ENCODE measurements at places on chromosomes 6 and 20. TPM values are rescaled to one million over a fixed set of nuclear protein-coding genes. Genes with fewer than 3 reads are reported as not detected.

DNA sequence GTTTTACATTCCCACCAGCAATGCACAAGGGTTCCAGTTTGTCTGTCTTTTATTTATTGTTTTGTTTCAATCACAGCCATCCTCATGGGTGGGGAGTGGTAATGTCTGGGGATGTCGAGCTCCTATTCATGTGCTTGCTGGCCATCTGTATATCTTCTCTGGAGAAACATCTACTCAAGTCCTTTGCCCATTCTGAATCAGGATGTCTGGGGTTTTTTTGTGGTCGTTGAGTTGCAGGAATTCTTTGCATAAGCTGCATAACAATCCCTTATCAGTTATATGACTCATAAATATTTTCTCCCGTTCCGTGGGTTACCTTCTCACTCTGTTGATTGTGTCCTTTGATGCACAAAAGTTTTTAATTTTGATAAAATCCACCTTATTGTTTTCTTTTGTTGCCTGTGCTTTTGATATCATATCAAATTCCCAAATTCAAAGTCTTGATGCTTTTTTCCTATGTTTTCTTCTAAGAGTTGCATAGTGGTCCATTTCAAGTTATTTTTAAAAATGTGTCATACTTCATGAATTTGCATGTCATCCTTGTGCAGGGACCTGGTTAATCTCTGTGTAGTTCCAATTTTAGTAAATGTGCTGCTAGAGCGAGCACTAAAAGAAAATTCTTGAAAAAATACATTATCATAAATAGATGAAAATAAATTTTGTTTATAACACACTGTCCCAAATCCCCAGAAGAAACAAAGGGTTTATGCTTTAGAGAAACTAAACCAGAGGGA is 54.9 kb upstream of the PDE10A start:
- DNase-seq: peak; percentile 22

- DNase-seq: no peak
Measured at GRCh38 chr6:89675949-89676748, 37.6 kb upstream of the LYRM2 start.

DNA sequence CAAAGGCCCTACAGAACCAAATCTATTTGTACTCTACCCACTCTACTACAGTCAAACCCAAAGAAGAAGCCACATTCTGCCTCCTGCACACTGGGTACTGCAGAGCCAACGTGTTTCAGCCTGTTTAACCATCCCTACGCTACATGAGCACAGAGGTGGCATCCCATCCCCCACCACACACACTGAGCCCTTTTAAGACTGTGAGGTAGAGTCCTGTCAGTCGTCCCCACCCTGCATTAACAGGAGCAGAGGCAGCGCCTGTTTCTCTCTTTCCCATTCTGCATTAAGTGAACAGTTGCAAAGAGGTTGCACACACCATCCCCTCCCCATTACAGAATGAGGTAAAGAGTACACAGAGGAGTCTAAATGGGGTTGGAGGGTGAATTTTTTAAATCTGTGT is 5.2 kb upstream of the RSPH4A start:
- DNase-seq: no peak

GRCh38 chr6:112683926-112684325 is 336.8 kb downstream of the RFPL4B start:
- DNase-seq: peak; percentile 94

DNA sequence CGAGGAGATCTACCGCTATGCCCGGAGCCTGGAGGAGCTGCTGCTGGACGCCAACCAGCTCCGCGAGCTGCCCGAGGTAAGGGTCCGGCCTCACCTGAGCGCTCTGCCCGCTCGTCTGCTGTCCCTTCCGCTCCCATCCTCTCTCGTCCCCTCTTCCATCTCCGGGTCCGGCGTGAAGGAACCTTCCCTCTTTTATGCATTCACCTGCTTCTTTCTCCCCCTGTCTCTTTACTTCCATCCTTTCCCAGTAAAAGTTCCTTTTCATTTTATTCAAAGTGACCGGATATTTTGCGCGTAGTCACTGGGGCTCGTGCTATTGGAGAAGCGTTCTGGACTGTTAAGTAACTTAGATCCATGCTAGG is 516 bp downstream of the LRRC1 start:
- DNase-seq: no peak

- DNase-seq: no peak
Measured at GRCh38 chr20:8524101-8525016, 392.3 kb downstream of the PLCB1 start.

GRCh38 chr6:117481926-117482239 is 591 bp upstream of the DCBLD1 start:
- no peak for DNase-seq

GRCh38 chr20:56575157-56575556 is 42.1 kb downstream of the FAM209B start:
- DNase-seq: no peak

DNA sequence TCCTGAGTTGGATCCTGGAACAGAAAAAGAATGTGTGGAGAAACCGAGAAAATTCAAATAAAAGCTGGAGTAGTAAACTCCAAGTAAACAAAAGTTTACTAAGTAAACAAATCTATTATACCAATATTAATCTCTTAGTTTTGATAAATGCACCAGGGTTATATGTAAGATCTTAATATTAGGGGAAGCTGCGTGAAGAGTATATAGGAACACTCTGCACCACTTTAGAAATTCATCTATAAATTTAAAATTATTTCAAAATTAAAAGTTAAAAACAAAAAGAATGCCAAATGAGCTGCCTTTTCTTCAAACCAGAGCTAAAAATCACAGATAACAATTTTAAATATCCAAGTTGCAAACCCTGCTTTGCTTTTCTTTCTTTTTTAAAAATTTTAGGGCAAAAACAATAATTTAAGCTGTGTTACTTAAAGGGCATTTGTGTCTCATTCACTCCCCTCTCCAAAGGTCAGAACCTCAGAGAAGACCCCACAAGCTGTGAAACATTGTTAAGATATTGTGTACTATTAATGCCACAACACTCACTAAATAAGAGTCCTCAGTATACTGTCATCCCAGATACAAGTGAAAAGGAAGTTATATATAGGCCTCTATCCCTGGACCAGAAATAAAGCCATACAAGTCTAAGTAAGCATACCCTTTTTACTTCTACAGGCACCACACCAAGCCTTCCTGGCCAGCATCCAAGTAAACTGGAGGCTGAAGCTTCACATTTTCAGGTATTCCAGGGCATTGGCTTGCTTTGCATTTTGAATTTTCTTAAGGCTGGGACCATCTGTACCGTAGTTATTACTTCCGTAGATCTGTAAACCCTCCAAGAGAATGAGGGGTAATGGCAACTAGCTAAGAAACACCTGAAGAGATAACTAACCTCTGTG is 7.0 kb downstream of the DNAAF9 start:
- no peak for DNase-seq

DNA sequence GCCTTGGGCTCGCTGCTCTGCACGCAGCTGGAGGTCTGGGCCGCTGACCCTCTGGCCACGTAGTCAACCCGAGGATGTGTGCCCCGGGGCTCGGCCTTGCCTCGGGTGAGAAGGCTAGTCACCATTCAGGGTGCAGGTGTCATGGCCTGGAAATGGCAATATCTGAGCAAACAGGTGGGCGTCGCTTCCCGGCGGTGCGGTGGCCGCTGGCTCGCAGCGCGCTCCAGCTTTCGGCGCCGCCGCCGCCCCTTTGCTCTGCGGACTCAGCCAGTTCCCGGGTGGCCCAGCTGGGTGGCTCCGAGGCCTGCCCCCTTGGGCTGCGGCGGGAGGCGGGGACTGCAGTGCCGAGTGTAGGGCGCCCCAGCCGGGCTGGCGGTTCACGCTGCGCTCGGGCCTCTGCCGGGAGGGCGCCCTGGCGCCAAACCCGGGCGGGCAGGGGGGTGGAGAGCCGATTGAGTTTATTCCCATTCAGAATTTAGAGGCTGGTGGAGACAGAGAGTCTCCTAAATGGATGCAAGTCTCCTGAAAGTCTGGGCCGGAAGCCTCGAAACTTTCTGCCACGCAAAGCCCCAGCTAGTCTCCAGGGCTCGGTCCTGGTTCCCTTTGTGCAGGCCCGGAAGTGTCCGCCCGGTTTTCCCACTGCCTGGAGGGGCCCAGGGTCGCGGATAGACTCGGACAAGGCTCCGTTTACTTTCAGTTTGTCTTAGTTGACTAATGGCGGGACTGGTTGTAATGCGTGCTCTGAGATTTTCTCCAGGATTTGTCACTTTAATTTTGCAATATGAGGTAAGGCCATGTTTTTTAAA is 11.3 kb upstream of the TFAP2A start:
- no peak for DNase-seq

DNA sequence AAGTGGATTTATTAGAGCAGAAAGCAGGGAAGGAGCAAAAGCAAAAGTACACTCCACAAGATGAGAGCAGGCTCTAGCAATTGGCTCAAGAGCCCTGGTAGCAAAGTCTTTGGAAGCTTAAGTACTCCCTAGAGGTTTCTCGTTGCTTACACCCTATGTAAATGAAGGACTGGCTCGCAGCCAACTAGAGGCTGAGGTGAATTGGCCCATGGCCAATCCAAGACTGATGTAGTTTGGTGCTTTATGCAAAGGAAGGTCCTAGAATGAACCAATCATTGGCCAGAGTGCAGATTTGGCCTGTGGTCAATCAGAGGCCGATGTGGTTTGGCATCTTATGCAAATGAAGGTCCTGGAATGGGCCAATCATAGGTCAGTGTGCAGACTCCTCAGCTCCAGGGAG is 191.3 kb upstream of the ARID1B start:
- no peak for DNase-seq

DNA sequence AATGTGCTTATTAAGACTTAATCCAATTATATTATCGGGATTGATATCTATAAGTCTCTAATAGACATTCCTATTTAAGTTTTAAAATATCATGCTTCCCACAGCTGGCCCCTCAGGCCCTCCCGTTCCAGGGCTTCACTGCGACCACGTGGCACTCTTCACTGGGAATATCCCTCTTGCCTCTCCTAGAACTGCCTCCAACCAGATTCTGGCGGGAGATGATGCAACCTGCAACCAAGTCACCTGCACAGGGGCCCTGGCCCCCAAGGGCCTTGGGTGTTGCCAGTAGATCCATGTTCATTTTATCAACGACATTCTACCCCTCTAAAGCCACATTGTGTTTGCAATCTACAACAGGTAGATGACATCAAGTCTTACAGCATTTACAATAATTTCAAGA is 18.4 kb upstream of the RAMACL start:
- no peak for DNase-seq

- peak; percentile 62 for DNase-seq
Measured at GRCh38 chr6:16511040-16511660, 250.1 kb downstream of the ATXN1 start.

DNA sequence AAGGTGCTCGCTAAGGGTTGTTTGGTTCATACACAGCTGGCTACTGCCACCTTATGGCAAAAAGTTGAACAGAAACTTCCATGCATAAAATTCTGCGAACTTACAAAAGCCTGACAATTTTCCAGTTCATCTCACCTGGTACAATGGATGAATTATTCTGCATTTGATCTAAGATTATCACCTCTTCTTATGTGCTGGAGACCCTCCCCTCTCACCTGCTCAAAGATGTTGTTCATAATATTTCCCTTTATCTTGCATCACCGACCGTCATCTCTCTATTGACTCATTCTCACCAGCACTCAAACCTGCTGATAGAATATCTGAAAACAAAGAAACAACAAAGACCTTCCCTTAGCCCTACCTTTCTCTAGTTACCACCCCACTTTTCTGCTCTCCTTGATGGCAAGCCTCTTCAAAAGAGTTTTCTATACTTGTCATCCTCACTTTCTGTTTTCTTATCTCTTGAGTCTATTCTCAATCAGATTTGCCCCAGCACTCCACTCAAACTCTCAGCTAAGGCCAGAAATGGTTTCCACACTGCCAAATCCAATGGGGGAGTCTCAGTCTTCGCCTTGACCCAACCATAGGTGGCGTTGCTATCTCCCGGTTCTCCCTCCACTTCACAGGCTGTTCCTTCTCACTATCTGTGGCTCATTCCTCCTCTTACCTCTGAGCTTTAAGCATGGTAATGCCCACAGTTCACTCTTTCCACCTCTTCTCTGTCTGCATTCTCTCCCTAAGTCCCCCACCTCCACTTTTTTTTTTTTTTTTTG is 25.8 kb downstream of the SNRNP48 start:
- peak; percentile 51 for DNase-seq

GRCh38 chr6:87261534-87261933 is 60.9 kb upstream of the SMIM8 start:
- DNase-seq: no peak

DNA sequence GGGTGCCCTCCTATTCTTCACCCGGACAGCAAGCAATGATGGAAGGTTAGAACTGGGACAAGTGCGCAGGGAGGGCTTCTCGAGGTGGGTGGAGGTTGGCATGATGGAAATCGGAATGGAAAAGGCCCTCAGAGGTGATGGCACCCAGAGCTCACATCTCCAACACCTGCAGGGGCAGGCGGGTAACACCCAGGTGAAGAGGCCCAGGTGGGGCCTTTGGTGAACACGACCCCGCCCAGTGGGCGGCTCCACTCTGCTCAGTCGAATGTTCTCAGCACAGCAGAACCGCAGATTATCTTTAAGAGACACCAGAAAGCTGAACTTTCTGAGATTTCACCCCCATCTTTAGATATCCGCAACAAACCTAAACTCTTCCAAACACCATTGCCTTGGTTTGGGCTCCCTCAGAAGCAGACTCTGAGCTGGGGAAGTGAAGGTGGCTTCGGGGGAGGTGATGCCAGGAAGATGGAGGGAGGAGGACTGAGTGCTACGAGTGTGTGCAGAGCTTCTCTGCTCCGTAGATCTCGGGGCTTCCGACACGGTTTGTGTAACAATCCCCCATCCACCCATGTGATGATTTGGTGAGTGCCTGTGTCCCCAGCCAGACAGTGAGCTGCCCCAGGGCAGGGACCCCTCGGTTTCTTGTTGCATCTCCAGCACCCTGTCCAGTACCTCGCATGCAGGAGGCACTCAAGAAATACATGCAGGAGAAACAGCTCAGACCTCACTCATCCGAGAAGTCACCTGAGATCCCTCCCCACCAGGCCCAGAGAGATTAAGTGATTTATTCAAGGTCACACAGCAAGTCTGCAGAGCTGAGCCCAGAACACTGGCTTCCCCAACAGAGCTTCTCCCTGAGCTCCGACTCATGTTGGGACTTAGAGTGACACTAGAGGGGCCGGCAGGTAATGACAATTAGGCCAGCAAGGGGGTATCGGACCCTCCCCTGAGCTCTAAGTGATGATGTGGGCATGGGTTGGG is 45.4 kb downstream of the BPIFB1 start:
- DNase-seq: no peak

GRCh38 chr6:56667336-56667735 is 24.6 kb upstream of the DST start:
- DNase-seq: no peak

GRCh38 chr6:25301362-25301761 is 22.2 kb downstream of the CARMIL1 start:
- no peak for DNase-seq

GRCh38 chr20:20836836-20837235 is 124.4 kb upstream of the RALGAPA2 start:
- DNase-seq: no peak

- DNase-seq: no peak
Measured at GRCh38 chr6:85911067-85911466, 268.4 kb upstream of the SYNCRIP start.

- DNase-seq: no peak
Measured at GRCh38 chr20:48817367-48818030, 10.3 kb downstream of the PREX1 start.

Gene TMEM200A
- 0.32 TPM for total RNA-seq

Gene REM1
- total RNA-seq: not detected

Gene ADAM33
- 0.13 TPM for total RNA-seq

Gene KCNQ2
- total RNA-seq: not detected

Gene DSP
- 5.5 TPM for total RNA-seq

Gene CRISP2
- not detected for total RNA-seq

Gene TRIM10
- not detected for total RNA-seq

Gene EYA2
- 0.11 TPM for total RNA-seq

Gene RSPO3
- total RNA-seq: not detected

Gene B3GALT4
- total RNA-seq: 0.19 TPM

Gene EEF1A2
- total RNA-seq: 0.32 TPM

Gene BACH2
- not detected for total RNA-seq

Gene KCNB1
- total RNA-seq: 0.19 TPM

Gene BPI
- total RNA-seq: not detected

Gene TBX18
- 26.1 TPM for total RNA-seq
